B cell (primary cell): ENCODE measurements at places on chromosomes 1 and 21.
A peak's percentile ranks its signal among the peaks of the same experiment; 100 is the strongest.

GRCh38 chr1:218686258-218686657, 341.1 kb downstream of the TGFB2 start:
- H3K27ac ChIP-seq = no peak overlapping the region
- no peak for DNase-seq
- no peaks in the 10 kb centered on the region for H3K27me3 ChIP-seq
- no peak overlapping the region for H3K4me3 ChIP-seq
- H3K4me1 ChIP-seq = no peaks in the 10 kb centered on the region

DNA sequence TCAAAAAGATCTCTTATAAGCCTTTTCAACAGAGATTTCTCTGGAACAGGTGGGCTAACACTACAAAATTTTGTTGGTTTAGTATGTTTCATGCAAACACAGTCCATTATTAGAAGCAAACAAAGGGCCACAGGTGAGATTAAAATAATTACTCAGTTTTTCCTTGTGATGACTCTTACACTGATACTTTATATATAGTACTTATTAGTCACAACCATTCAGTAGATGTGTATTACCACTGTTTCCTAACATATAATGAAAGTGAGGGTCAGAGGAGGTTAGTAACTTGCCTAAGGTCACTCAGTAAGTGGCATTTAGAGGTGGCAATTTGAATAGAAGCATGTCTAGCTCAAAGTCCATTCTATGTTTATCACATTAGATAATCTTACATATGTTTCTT, 44.2 kb downstream of the CYYR1 start:
- H3K36me3 ChIP-seq = no peaks in the 10 kb centered on the region
- H3K4me3 ChIP-seq = no peak overlapping the region
- DNase-seq = no peak
- H3K27me3 ChIP-seq = no peaks in the 10 kb centered on the region
- no peaks in the 10 kb centered on the region for H3K4me1 ChIP-seq

- no peaks in the 10 kb centered on the region for H3K27me3 ChIP-seq
- H3K36me3 ChIP-seq = no peaks in the 10 kb centered on the region
These were observed 518.6 kb upstream of the ZP4 start for GRCh38 chr1:238409191-238409850.

DNA sequence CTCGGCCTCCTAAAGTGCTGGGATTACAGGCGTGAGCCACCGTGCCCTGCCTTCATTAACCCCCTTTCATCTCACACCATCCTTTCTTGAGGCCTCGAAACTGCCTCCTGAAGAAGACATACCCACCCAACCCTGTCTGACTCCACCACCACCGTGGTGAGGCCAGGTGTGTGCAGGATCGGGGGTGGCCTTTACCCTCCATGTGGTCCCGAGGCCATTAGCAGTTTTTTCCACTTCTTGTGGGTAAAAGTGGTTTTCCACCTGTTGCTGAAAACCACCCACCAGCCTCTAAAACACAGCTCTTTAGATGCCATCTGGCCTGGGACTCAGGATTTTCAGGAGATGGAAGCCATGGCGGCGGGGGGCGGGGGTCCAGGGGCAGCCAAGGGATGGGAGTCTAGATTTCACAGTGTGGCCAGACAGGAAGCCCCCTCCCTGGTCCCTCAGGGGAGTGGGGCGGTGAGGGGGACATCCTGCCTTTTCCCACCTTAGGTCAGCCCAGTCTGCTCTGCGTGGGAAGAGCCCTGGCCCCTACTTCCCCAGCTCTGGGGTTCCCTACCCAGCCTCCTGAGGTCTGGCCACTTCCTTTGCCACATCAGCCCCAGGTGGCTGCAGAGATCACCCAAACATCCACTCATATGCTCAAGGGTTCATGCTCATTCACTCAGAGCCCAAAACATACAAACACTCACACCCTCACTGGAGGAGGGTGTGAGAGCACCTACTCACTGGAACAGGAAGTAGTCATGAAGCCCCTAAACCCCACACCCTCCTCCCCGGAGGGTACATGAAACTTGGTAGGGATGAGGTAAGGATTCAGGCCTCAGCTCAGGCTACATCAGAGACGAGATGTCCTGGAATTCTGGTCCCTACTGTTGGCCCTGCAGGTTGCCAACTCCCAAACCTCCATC, 2.3 kb downstream of the FGR start:
- peak overlapping the region; percentile 21 for H3K4me3 ChIP-seq
- H3K27ac ChIP-seq = peak overlapping the region; percentile 90
- H3K4me1 ChIP-seq = peaks cover 81% of the 10 kb centered on the region
- no peaks in the 10 kb centered on the region for H3K27me3 ChIP-seq
- peak; percentile 68 for DNase-seq
- H3K36me3 ChIP-seq = no peaks in the 10 kb centered on the region

DNA sequence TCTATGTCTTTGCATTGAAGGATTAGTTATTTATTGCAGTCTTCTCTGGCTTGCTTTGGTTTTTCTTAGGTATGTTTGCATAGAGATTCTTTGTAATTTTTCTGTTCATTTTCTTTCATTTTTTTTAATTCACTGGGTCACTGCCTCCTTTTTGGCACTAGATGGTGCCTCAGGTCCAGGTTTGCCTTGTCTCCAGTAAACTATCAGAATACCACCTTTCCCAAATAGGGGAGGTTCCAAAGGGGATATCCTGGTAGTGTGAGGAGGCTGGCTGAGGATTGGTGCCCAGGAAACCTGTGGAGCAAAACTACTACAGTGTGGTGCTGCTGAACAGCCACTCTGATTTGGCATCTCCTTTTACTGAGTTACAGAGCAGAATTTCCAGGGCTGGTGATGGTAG, 257.1 kb downstream of the KCTD3 start:
- H3K4me3 ChIP-seq = no peak overlapping the region
- H3K36me3 ChIP-seq = no peaks in the 10 kb centered on the region
- no peak overlapping the region for H3K27ac ChIP-seq
- H3K4me1 ChIP-seq = no peaks in the 10 kb centered on the region
